Right ventricle myocardium superior (tissue), 1 donor: ENCODE measurements at places on chromosomes 16 and 17. TPM values are rescaled to one million over a fixed set of nuclear protein-coding genes. Genes with fewer than 3 reads are reported as not detected.

- DNase-seq: no peak
Observed at GRCh38 chr16:86015606-86016005, 116.6 kb downstream of the IRF8 start.

DNA sequence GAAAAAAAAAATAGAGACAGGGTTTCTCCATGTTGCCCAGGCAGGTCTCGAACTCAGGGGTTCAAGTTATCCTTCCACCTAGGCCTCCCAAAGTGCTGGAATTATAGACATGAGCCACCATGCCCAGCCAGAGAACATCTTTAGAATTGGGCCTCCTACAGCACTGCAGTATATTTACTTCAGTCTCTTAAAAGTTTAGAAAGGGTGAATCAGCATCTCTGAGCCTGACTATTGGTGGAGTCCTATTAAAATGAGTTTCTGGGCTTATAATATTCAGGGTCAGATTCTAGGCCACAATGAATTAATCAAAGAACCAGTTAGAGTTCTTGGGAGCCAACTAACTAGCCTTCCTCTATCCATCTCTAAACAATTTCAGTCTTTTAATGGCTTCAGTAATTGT lies 22.8 kb downstream of the TADA2A start:
- DNase-seq: no peak

GRCh38 chr17:62601471-62601870 lies 26.0 kb upstream of the MRC2 start:
- no peak for DNase-seq

DNA sequence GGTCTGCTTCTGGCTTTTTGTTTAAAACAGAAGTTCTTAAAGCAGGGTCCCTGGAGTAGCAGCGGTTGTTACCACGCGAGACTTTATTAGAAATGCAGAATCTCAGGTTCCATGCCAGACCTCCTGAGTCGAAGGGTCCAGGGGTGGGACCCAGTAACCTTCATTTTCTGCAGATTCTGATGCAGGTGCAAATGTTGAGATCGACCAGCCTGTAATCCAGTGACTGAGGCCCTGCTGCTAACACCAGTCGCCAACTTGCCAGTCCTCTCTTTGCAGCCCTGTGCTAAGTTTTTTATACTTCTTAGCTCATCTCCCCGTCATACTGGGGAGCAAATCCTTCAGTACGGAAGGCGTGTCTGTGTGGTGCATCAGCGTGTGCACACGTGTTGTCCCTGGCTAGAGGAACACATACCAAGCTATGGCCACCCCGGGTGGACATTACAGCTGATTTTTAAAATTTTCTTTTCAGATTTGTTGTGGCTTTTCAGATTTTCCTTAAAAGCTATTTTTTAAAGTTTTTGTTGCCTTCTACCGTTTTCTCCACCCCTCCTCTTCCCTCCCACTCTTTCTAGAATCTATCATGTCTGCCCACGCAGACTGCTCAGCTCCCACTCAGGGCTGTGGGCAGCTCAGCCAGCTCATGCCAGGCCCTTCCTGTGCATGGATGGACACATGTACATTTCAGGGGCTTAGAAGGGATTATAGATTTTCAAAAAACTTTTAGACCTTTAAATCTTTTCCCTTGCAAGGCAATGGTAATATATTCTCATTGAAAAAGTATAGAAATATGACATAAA lies 57.7 kb downstream of the MEAK7 start:
- no peak for DNase-seq

GRCh38 chr17:16916557-16916920 lies 55.4 kb downstream of the TNFRSF13B start:
- DNase-seq: no peak

DNA sequence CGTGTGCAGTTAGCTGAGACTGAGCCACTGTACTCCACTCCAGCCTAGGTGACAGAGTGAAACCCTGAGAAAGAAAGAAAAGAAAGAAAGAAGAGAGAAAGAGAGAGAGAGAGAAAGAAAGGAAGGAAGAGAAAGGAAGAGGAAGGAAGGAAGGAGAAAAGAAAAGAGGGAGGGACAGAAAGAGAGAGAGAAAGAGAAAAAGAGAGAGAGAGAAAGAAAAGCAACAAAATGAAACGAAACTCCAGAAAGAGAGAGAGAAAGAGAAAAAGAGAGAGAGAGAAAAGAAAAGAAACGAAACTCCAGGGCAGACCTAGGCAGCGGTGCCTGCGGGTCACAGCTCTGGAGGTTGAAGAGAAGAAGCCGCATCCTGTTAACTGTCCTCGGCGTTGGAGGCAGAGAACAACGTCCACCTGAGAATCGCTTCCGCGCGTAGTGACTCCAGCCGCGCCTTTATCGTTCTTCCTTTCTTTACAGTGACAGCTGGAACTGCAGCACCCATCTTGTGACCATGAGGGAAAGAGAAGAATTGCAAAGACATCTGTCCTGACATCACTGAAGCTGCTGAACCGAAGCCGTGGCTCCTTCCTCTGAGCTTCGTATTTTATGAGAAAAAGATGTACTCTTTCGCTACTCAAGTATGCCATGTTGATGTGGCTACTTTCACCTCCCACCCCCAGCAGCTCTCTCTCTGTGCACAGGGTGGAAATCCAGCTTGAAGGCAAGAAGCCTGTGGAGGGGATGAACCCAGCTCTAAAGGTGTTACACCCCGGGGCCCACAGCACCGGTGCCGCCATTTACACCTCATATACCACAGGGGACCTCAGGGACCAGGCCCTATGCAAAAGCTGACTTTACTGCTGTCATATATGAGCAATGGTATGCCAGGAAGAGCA lies 56.9 kb upstream of the DOC2B start:
- peak; percentile 20 for DNase-seq

NUFIP2 gene
- 38.4 TPM for total RNA-seq

MARVELD3 gene
- not detected for total RNA-seq

TMEM238L gene
- not detected for total RNA-seq

RPUSD1 gene
- 7.8 TPM for total RNA-seq
